C1 segment of cervical spinal cord (tissue), 14 donors: ENCODE measurements at places on chromosomes 2 and 18.
A peak's percentile ranks its signal among the peaks of the same experiment; 100 is the strongest.

- DNase-seq: no peak
These were observed 59.9 kb upstream of the SLC1A4 start for GRCh38 chr2:64929333-64929732.

- DNase-seq: no peak
These were observed 58.2 kb downstream of the ADI1 start for GRCh38 chr2:3460831-3461800.

DNA sequence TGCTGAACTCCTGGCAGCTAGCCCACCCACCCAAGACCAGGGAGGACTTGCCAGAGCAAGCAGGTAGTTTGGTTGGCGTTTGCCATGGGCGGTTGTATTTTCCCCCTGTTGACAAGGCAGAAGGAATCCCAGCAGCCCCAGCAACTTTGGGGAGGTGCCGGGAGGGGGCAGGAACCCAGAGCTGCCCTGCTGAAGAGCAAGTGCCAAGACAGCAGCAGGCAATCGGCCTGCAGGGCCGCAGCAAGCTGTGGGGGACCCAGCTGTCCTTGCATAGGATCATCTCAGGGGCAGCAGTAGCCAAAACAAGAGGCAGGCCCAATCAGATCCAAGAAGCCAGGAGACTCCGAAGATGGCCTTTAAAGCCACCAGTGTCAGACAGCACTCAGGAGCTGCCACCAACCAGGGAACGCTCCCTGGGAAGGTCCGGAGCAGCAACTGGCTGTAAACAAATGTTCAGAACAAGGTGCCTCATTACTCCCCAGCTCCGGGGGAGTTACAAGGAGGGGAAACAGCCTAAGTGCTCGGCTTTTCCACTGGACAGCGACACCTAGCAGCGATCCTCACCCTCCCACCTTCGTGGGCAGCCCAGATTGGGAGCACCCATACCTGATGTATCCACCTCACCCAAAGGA is 2.1 kb downstream of the ST8SIA5 start:
- DNase-seq: peak; percentile 97

- DNase-seq: no peak
These were observed 7.5 kb upstream of the ADI1 start for GRCh38 chr2:3526871-3527270.

- peak; percentile 5 for DNase-seq
These were observed 272.9 kb downstream of the CDH20 start for GRCh38 chr18:61606068-61606660.

GRCh38 chr2:3160751-3161330 is 216.8 kb downstream of the EIPR1 start:
- no peak for DNase-seq

DNA sequence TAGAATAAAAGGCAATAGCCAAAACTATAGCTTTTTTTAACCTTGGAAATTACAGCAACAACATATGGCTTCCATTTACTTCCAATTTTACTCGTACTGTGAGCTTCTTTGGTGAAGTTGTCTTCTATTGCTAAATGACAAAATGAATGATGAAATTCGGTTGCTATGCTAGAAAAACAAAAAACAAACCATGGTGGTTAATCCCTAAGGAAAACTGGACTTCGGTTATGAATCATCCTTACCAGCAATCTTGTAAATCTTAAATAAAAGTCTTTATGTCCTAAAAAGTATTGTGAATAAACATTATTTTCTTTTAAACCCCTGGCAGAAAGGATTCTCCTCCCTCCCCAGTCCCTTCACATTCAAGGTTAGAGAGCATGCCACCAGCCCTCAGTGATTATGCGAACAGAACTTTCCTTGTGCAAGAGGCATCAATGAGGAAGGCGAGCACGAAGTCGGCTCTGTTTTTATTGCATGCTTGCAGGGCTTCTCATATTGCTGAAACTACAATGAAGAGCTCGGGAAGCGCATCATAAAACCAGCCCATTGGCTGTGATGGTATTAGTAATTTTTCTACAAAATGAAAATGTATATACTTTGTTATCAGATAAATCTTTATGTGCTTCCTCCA is 62.9 kb downstream of the ZNF521 start:
- DNase-seq: no peak

GRCh38 chr2:236887953-236888793 is 197.5 kb upstream of the COPS8 start:
- DNase-seq: no peak

GRCh38 chr2:123890148-123890547 is 134.9 kb upstream of the CNTNAP5 start:
- no peak for DNase-seq

GRCh38 chr2:224416656-224417360 is 14.9 kb upstream of the FAM124B start:
- no peak for DNase-seq

GRCh38 chr2:10318345-10318744 is 15.6 kb downstream of the HPCAL1 start:
- DNase-seq: no peak

DNA sequence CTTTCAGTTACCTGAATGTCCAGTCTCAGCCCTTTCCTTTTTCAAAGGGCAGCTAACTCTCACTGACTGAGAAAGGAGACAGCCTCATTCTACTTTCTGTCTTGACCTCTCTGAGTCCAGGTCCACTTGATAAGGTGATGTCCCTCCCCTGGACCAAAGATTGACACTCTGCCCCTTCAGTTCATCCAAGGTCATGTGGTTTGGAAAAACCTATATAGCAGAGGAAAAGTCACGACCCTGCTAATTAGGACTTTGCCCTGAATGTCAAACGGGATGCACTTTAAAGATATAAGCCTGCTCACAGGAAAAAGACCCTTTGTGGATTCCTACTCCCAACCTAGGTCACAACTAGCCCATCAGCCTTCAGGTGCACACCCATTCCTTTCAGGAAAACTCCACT is 208.3 kb downstream of the AGPS start:
- DNase-seq: no peak

DNA sequence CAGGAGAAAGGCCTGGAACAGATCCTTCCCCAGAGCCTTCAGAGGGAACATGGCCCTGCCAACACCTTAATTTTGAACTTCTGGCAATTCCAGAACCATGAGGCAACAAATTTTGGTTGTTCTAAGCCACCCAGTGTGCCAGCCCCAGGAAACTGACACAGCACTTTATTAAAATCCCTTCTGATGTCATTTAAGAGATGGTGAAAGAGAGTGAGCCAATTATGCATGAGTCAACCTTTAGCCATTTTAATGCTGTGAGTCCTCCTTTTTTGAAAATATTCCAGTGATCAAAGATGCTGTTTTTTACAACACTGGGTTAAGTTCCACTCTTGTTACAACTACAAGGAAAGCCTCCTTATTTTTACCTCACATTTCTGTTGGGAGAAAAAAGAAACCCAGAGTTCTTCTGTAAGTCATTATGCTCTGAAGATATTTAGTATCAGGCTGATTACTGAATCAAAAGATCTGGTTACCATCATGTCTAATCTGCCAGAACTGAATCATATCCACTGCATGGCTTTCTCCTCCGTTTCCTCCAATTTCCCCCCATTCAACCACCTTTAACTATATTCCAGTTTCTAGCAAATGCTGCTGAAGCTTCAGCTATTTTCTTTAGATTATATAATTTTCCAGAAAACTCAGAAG is 235.4 kb downstream of the TXNL1 start:
- DNase-seq: no peak

DNA sequence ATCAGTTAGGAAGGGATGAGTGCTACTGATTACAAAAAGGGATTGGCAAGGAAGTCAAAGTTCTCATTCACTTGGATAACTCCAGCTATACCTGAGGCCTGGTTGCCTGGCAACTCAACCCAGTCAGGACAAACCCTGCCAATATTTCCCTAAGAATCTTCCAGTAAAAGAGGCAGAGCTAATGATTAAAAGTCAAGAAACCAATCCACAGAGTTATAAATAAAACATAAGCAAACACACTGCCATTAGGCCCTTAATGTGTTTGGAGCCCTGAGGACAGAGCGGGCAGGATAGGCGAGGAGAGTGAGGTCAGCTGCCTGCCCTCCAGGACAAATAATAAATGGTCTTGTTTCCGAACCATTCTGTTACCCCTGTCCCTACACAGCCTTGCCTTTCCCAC is 215.6 kb upstream of the NABP1 start:
- no peak for DNase-seq

DNA sequence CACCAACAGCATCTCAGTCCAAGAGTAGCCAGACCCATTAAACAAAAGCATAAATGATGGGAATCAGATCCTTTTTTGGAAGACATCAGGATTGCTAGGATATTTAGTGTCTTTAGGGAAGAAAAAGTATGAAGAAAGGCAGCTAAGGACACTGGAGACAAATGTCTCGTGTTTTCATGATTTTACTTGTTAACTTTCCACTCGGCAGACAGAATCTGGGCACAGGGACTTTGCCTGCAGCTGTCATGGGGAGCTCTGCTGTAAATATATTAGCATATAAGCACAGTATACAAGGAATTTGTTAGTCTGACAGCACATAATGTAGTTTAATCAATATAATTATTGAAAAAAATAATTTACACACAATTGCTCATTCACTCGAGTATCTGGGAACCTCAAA is 718.3 kb downstream of the NRXN1 start:
- DNase-seq: no peak

DNA sequence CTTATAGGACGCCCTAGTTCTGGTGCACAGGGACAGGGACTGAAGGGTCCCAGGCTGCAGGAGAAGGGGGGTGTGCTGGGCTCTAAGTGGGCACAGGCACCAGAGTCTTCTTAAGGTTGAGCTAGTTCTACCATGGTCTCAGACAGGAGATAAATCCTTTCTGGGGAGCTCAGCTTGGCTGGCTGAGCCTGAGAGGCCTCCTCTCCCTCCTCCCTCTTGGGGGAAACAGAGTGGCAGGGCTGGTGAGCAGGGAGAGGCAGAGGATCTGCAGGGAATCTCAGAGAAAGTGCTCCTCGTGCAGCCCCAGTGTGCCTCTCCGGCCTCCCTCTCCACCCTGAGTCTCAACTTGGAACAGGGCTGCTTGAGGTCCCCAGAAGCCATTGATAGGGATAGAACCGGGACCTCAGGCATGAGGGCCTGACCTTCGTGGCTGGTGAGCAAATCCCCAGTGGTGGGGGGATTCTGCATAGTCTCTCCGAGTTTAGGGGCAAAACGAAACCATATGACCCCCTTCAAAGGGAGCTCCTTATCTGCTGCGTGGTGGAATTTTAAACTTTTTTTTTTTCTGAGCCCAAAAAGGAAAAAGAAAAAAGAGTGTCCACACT is 2.0 kb downstream of the GDF7 start:
- no peak for DNase-seq

DNA sequence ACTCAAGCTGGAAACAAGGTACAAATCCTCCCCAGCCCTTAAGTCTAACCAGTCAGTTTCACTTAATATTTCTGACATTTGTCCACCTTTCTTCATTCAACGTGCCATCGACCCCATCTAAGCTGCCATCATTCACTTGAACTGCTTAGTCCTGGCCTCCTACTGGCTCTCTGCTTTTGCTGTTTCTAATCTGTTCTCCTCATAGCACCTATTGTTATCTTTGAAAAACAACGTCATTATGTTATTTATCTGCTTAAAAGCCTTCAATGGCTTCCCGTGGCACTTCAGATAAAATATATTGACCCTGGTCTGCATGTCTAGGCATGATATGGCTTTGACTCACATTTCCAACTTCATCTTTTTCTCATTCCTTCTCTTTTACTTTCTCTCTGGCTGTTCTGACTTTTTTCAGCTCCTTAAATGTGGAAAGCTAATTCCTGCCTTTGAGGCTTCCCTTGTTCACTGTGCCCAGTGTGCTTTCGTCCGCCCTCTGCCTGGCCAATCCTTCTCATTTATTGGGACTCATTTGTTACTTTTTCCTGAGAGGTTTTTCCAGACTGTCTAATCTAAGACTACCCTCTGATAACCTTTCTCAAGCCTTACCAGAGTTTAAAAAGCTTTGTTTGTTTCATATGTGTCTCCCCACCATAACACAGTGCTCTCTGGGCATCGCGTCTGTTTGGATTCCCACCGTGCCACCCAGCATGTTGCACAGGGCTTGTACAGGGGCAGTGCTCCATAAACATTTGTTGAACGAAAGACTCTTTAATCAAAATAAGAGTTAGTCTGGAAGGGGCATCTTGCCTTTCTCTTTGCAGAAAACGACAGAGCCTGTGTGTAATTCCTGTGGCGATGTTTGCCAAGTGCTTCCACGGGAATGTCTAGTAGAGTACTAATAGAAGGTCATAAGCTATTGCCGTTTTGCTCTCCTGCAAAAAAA is 183.9 kb downstream of the FMNL2 start:
- peak; percentile 11 for DNase-seq

DNA sequence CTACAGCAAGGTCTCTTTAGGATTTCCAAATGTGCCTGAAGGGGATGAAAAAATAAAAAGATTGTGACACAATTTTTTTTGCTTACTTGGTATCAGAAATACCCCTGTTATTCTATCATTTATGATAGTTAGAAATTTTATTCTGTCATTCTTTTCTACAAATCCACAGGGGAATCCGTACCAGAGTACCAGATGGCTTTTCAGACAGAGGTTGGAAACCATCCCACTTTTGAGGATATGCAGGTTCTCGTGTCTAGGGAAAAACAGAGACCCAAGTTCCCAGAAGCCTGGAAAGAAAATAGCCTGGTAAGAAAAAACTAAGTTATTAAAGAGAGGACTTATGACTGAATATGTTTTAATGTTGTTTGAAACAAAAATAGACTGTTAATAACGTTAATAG is 92.6 kb upstream of the FAM117B start:
- DNase-seq: no peak

DNA sequence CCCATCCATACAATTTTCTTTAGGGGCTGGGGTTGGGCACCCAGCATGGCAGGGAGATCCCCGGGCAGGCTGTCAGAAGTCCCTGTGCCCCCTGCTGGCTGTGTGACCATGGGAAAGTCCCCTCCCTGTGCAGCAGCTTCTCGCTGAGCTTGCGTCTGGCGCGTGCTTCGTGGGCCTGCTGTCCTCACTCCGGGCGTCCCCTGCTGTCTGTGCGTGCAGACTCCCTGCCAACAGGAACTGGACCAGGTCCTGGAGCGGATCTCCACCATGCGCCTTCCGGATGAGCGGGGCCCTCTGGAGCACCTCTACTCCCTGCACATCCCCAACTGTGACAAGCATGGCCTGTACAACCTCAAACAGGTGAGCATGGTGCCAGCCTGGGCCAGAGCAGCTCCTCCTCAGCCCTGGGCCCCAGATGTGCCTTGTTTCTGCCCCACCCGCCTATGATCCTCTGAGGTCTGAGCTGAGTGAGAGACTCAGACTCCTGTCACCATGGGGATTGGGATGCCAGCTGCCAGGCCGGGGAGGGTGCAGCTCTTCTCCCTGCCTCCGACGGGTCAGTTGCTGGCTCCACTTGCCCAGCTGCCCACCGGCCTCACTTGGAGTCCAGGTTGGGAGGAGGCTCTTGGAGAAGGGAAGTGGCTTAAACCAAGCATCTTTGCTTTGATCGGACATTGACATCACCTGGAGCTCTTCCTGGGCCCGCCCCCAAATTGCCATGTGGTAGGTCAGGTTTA is 28.6 kb downstream of the IGFBP2 start:
- peak; percentile 20 for DNase-seq

DNA sequence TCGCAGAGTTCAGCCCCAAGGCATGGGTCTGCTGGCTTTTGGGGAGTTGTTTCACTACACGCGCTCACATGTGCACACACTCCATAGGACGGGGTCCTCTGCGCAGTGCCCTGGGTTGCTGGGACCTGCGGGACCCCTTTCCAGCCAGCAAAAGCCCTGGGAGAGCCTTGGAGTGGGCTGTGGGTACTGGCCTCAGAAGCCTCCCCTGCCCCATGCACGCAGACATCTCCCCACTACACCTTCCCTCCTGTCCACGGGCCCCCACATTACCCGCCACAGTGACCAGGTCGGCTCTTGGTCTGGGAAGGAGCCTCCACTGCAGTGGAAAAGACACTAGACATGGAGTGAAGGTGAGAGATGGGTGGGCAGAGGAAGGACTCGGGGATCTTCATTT is 48.5 kb downstream of the FAM168B start:
- DNase-seq: no peak
